Fibroblast of skin of scalp (primary cell): ENCODE measurements at places on chromosomes 6 and 20.

DNA sequence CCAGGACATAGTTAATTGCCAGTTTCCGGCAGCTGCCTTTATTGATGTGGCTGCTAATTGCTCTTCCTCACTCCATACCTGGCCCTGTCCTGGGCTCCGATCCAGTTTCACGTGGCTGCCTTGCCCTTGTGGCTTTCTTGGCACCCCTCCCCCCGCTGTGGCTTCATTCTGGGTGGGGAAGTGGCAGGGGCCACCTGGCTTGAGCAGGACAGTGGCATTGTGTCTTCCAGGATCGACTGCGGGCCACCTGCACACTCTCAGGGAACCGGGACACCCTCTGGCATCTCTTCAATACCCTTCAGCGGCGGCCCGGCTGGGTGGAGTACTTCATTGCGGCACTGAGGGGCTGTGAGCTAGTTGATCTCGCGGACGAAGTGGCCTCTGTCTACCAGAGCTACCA, 10.8 kb downstream of the MAVS start:
- no peak for DNase-seq

DNA sequence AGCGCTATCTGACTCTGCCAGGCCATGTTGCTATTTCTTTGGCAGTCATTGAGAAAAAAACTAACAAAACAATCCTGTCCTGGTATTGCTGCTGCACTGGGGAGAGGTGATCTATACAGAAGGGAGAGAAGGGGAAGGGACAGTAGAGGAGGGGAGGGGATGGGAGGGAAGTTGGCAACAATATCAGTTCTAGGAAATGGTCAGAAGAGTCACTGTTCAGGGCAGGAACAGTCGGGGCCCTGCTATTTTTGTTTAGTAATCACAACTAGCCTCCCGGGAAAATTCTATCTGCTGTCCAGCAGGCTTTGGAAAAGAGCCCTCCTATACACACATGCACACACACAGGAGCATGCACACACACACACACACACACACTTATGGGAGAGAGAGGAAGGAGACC, 142.3 kb upstream of the CARMIL1 start:
- DNase-seq: no peak

- no peak for DNase-seq
Measured at GRCh38 chr6:139979021-139979725, 604.7 kb upstream of the CITED2 start.

- peak; percentile 66 for DNase-seq
Measured at GRCh38 chr6:148441454-148441911, 98.8 kb downstream of the SASH1 start.

DNA sequence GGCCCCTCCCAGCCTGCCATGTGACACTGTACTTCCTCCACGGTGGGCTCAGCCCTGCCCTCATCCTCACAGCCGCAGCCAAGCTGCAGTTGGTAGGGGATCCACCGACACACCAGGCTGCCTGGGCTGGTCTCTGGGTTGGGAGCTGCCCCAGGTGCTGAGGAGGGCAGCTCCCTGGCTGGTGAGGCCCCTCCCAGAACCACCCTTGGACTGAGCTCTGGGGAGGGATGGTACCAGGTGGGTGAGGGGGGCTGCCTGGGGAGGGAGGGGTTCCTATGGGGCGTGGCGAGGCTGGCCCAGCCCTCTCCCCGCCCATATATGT, 185 bp upstream of the TNFRSF6B start:
- DNase-seq: no peak

- DNase-seq: peak; percentile 44
Measured at GRCh38 chr20:3071610-3072529, at the start of gene OXT. OXT (plus strand) TSS chr20:3071620; CDS start chr20:3071656, 36 bp downstream.

DNA sequence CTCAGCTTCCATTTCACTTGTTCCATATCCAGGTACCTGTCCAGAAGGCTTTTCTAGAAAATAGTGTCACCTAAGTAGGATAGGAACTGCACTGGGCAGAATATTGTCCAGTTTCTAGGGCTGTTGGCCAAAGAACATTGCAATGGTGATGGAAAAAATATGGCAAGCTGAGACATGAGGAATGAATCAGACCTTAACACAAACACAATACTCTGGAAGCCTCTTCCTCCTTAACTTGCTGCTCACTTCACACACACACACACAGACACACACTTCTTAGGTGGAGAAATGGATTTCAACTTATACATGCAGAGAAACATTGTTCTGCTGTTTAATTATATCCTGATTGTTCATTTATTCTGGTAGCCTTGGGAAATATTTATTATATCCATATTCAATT, 203.0 kb upstream of the RGS17 start:
- no peak for DNase-seq

DNA sequence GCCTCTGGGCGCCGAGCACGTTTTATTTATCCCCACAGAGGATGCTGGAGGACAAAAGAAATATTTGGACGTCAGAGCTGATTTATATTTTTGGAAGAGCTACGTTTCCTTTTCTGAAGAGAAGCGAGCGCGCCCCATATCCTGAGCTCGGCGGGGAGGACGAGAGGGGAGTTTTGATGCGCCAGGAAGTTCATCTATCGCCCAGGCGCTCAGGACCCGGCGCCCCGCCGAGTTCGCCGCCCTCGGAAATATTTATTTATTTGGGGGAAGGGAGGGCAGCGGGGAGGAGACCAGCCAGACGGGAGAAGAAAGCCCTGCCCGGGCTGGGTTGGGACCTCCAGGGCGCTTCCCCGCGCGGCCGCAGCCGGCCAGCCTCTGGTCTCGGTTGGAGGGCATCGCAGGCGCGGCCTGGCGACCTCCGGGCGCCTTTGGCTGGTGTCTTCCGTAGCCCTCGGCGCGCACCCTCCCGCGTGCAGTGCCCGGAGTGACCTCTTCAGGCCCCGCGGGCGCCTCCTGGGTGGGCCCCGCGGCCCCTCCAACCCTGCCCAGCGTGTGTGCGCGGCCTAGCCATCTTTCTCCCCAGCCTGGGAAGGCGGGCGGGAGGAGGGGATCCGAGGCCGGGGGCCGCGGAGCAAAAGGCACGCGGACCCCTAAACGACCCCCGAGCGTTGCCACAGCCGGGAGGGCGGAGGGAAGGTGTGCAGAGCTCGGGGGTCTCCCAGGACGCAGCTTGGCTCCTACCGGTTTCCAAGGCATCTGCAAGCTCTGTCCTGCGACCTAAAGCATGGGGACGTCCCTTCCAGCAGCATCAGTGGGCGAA, 5.4 kb upstream of the FOXF2 start:
- DNase-seq: no peak

DNA sequence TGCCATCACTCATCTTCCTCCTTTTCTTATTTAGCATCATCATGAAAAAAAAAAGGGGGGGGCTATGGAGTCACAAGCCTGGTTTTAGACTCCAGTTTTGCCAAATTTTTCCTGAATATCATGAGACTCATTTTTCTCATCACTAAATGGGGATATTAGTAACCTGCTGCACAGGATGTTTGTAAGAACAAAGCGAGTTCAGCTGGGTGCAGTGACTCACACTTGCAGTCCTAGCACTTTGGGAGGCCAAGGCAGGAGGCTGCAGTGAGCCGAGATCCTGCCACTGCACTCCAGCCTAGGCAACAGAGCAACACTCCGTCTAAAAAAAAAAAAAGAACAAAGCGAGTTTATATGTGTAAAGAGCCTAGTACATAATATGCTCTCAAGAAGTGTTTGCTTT, 82.8 kb downstream of the TFAP2A start:
- no peak for DNase-seq

DNA sequence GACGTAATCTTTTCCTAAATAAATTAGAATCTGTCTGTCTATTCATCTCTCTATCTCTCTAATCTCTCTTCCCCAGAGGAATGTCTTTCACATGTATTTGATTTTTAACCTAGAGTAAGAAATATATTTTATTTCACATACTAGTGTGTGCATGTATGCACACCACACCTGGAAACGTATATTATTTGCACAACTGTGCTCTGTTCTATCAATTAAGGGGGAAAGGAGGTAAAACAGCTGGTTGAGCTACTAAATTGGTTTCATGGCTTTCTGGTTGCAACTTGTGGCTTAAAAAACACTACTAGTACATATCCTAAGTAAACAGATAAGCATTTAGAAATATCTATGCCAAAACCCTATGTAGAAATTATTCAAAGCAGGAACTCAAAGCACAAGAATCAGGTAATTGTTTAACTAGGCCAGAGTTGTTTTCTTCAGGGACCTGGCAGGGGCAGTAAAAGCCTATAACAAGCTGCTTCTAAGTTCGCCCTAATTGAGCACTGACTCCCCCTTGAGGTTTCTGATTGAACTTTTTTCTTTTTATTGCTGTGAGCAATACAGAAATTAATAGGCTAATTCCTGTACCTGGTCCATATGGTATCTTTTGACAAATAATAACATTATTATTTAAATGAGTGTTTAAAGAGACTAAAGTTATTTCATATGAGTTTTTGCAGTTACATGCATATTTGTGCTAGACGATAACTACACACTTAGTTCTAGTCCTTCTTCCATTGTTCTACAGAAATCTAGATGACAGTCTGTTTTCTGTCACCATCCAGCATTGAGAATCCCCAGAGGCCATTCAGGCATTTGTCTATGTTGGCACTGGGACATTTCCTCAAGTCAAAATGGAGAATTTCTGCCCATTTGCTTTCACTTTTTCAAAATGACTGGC, 88.6 kb downstream of the MCHR2 start:
- peak; percentile 64 for DNase-seq

- peak; percentile 54 for DNase-seq
Measured at GRCh38 chr6:34806738-34807453, 15.0 kb downstream of the BLTP3A start.

- DNase-seq: peak; percentile 54
Measured at GRCh38 chr20:32538526-32538939, 46.6 kb downstream of the NOL4L start.

GRCh38 chr6:42446370-42446769, 5.4 kb downstream of the TRERF1 start:
- no peak for DNase-seq

DNA sequence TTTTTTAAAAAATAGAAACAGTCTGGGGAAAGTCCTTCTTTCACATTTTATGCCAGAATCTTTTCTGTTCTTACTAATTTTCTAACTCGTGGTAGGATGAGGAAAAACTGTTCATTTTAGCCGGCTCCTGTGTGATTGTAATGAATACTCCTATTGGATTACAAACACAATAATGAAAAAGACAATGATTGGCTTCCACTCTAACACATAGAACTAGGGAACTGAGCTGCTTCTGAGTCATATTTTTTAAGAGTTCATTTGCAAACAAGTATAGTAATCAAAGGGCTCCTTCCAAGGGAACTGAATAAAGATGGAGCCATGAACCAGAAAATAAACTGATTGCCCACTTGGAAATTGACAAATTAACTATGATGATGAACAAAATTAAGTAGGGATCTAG, 265.3 kb upstream of the TCF21 start:
- DNase-seq: no peak

- DNase-seq: no peak
Measured at GRCh38 chr6:5619249-5619648, 357.9 kb downstream of the FARS2 start.

DNA sequence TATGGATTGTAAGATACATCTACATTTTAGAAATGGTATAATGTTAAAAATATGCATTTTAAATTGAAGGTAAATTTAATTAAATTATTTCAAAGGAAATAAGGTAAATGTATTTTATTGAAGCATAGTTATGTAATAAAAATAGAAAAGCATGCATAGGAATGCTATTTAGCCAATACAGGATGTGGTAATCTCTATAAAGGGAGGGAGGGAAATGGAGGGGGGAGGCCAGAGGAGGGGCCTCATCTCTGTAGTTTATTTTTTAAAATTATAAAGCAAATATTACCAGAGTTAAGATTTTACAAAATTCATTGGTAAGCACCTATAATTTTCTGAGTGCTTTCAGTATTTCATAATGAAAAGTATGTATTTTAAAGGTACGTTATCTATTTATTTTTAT, 27.2 kb downstream of the SLC16A10 start:
- DNase-seq: peak; percentile 13
